Smooth muscle cell of the coronary artery (primary cell): ENCODE measurements at places on chromosomes 3 and 15. TPM values are rescaled to one million over a fixed set of nuclear protein-coding genes. Genes with fewer than 3 reads are reported as not detected.

PPP2R3A gene
- total RNA-seq = 6.6 and 7.0 TPM in 2 replicates

FES gene
- total RNA-seq = 26.2 and 43.3 TPM in 2 replicates

LNP1 gene
- total RNA-seq = 3.5 and 3.8 TPM in 2 replicates

ECE2 gene
- total RNA-seq = not detected in 2 replicates

SH2D7 gene
- not detected in 2 replicates for total RNA-seq

BTLA gene
- not detected in 2 replicates for total RNA-seq

SLC28A1 gene
- total RNA-seq = not detected in 2 replicates

CCNDBP1 gene
- total RNA-seq = 40.1 and 72.2 TPM in 2 replicates

TAGLN3 gene
- 0.38 TPM in 1 of 2 replicates, not detected in the other for total RNA-seq

ATP1B3 gene
- 37.2 and 87.3 TPM in 2 replicates for total RNA-seq

C2CD4A gene
- 0.98 TPM in 1 of 2 replicates, not detected in the other for total RNA-seq

PFKFB4 gene
- 4.3 and 17.1 TPM in 2 replicates for total RNA-seq

GOLGA8R gene
- 1.2 and 2.8 TPM in 2 replicates for total RNA-seq

IQCF5 gene
- not detected in 2 replicates for total RNA-seq
